Inflammatory macrophage treated with lipopolysaccharide for 1 hour (primary cell): ENCODE measurements at places on chromosomes 13 and 19.

GRCh38 chr19:14441041-14441938, 8.2 kb downstream of the PKN1 start:
- no peak for DNase-seq

DNA sequence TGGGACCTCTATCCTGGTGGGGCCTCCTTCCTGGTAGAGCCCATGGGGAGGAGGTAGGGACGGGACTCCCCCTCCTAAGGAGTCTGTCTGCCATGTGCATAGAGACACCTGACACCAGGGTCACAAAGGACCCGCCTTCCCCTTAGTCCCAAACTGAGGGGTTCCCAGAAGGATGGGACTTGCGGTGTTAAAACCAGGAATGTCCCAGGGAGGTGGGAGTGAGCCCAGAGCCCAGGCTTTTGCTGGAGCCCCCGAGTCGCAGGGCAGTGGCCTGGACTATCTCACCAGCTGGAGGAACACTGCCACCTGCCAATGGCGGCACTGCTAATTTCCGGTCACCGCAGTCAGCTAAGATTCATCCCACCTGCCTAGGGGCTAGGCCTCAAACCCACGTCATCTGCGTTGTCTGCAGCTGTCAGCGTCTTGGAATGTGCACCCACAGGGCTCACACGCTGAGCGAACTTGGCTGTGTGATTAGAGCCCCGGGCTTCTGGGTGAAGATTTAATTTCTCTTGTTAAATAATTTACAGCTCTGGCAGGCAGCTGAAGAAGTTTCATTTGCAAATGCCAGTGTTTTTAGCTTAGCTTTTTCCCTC, 31.9 kb upstream of the ATP11A start:
- no peak for DNase-seq

DNA sequence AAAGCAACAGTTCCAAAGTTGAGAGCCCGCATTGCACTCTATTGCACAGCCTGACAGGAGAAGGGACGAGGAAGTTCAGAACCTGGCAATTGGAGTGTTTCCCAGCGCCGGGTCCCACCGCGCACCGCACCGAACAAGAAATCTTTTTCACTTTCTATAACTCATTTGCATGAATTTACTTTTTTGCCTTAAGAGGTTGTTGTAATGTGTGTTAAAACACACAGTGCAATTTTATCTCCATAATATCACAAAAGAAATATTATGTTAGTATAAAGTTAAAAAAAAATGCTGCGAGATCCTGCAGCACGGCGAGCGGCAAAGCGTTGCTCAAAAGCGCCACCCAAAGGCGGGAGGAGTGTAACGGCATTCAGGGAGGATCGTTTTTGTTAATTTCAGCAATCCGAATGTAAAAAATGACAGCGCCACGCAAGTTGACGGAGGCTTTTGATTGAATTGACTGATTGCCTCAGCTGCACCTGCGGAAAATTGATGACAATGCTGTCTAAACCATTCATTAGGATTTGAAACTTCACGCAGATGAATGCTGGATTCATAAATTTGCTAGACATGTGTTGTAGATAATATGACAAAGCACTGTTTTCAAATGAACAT, 303.6 kb upstream of the ZNF507 start:
- peak; percentile 5 for DNase-seq

GRCh38 chr19:1610579-1610978, 5.3 kb upstream of the UQCR11 start:
- DNase-seq: no peak

DNA sequence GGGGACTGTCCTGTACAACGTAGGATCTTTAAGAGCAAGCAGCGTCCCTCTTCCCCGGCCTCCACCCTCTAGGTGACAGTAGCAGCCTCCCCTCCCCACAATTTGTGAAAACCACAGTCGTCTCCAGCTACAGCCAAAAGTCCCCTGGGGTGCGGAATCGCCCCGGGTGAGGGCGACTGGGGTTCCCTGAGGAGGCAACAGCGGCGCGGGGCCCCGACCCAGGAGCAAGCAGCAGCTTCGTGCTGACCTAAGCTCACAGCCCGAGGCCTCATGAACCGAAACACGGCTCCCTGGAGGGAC, 322 bp downstream of the ZNF558 start:
- DNase-seq: no peak

DNA sequence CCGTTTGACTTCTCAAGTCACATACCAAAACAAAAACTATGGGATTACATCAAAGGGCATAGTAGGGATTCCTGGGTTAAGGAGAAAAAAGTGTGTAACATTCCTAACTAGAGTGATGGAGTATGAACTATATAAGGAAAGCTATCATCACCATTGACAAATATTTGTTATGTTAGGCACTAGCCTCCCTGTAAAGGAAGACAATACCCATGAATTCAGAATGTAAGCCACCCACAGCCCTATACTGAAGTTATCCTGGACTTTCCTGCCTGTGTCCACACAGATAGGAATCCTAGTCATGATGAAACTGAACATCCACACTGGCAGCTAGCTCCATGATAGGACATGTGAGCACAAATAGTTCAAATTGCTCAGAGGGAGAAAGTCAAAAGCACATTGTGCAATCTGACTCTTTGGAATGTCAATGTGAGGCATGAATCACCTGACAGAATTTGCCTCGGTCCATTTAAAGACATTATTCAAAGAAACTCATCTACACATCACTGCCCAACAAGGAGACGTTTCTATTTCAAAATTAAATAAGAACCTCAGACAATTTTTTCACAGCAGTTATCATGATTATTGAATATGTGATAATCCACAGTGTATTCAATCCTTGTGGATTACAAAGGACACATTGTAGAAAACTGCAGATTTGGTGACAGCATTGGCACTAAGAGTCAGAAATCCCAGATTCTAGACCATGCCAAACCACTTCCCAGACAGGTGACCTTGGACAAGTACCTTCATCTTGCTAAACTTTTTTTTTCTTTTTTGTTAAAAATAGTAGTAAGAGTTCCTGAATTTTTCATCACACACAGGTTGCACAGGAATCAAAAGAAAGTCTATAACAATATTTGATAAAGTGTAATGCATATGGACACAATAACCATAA, 529.3 kb downstream of the IRS2 start:
- DNase-seq: peak; percentile 13

DNA sequence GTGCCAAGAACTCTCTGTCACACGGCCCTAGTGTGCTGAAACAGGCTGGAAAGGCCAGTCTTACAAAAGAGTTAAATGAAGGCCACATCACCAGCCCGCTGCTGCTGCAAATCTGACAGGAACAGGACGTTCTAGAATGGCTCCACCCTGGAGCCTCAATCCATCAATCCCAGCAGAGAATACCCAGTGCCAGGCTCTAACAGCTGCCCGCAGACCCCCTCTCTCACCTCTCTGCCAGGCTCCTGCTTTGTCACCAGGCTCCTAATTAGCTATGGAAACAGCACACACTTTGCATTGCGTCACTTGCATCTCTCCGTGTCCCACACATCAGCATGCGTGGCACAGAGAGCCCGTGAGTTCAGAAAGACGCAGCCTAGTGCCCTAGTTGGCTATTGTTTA, 314.1 kb downstream of the FOXO1 start:
- no peak for DNase-seq

GRCh38 chr13:51501592-51502152, 48.8 kb upstream of the INTS6 start:
- peak; percentile 16 for DNase-seq

GRCh38 chr19:35868172-35868822, at the start of gene APLP1:
Gene APLP1 (plus strand): TSS chr19:35868574. CDS start chr19:35868637, 63 bp downstream.
- DNase-seq: peak; percentile 15

- no peak for DNase-seq
Measured at GRCh38 chr13:98482476-98483444, 94.1 kb downstream of the STK24 start.

DNA sequence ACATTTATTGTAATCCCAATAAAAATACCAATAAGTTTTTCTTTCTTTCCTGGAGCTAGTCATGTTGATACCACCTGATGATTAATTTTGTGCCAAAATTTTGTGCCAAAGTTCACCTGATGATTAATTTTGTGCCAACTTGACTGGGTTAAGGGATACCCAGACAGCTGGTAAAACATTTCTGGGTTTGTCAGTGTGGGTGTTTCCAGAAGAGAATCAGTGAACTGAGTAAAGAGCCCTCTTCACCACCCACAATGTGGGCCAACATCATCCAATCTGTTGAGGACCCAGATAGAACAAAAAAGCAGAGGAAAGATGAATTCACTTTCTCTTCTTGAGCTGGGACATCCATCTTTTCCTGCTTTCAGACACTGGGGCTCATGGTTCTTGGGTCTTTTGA, 292.9 kb downstream of the LMO7 start:
- no peak for DNase-seq

DNA sequence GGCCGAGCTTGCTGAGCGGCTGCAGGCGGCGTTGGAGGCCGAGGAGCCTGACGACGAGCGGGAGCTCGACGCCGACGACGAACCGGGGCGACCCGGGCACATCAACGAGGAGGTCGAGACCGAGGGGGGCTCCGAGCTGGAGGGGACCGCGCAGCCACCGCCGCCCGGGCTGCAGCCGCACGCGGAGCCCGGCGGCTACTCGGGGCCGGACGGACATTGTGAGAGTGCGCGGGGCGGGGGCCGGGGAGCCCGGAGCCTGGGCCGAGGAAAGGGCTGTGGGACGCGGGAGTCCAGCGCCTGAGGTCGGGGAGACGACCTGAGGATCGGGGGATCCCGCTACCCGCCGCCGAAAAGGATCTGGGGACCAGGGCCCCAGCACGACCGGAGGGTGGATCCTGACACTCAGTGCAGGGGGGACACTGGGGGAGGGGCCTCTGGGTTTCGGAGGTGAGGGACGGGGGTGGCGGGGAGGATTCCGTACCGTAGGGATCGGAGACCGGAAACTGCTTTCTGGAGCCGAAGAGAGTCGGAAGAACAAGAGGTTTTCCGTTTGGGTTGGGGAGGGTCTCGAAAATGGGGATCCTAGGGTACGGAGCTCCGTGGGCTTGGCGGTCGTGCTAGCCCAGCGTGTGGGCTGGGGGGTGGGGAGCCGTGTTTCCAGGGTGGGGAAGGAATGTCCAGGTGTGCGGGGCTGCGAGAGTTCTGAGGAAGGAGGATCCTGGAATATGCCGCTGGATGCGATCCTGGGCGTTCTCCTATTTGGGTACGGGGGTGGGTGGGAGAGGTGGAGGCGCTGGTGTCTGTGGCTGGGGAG, 616 bp downstream of the HNRNPUL1 start:
- peak; percentile 5 for DNase-seq

GRCh38 chr13:39515224-39515714, 87.7 kb downstream of the LHFPL6 start:
- no peak for DNase-seq

DNA sequence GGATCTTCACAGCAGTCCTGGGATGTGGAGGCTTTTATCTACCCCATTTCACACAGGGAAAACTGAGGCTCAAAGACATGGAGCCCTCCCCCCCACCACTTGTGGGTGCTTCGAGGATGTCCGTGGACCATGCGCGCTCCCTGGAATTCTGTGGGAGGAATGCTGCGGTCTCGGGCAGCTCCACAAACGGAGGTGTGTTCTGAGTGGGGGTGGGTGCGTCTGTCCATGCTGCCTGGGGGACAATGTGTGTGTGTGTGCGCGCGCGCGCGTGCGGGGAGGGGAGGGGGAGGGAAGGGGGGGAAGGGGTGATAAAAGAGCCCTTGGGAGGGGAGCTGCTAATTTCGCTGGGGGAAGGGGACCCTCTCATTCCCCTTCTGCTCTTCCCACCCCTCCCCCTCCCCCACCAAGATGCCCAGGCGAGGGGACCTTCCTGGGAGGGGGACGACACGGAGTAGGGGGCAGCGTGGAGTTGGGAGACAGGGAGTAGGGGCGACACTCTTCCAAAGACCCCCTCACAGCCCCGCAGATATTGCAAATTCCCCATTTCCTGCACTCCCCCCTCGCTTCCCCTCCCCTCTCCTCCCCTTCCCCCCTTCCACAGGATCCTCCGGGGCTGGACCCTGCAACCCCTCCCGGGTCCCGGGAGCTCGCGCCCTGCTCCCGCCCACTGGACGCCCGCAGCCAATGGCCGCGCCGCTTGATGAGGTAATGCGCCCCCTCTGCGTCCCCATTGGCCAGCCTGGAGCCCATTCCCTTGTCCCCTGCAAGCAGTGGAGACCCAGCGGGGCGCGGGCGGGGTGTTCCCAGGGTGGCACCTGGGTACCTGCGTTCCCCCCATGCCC, 18.9 kb upstream of the ZNRF4 start:
- DNase-seq: no peak

- DNase-seq: no peak
Measured at GRCh38 chr19:47438793-47439220, 19.5 kb upstream of the MEIS3 start.

DNA sequence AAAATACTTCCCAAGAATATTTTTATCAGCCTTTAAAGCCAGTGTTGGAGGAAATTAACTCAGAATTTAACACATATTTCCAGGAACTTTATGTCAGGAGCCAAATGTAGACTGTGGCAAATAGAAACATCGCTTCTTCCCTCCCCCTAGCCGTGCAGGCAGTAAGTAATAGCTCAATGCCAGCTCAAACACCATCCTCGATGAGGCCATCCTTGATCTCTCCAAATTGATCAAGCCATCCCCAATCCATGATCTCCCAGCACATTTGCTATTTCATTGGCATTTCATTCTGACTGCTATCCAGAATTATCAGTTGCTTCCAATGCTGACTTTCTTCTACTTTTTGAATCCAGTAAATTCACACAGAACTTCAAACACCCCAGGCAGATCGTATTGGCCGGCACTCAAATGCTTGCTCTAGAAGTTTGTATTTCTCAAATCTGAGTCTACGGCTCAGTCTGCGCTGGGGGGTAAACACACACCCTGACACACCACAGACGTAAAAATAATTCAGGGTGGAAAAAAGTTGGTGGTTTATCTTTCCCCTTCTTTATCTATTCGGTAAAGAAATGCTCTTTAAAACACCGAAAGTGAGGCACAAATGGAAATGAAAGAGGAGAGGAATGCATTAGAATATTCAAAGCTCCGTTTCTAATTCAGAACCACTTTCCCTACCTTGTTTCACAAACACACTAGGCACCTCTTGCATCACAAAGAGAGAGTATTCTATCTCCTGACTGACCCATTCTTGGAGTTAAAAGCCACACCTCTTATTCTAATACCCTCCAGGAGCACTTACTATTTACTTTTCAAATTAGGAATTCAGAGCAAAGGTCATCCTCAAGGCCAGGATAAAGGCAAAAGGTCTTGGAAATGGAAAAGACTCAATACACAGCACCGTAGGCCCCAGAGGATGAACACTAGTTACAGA, 991 bp downstream of the OBI1 start:
- DNase-seq: peak; percentile 14

GRCh38 chr19:1173159-1173844, 766 bp downstream of the SBNO2 start:
- DNase-seq: no peak

- no peak for DNase-seq
Measured at GRCh38 chr19:45103156-45103507, 10.2 kb downstream of the PPP1R37 start.

DNA sequence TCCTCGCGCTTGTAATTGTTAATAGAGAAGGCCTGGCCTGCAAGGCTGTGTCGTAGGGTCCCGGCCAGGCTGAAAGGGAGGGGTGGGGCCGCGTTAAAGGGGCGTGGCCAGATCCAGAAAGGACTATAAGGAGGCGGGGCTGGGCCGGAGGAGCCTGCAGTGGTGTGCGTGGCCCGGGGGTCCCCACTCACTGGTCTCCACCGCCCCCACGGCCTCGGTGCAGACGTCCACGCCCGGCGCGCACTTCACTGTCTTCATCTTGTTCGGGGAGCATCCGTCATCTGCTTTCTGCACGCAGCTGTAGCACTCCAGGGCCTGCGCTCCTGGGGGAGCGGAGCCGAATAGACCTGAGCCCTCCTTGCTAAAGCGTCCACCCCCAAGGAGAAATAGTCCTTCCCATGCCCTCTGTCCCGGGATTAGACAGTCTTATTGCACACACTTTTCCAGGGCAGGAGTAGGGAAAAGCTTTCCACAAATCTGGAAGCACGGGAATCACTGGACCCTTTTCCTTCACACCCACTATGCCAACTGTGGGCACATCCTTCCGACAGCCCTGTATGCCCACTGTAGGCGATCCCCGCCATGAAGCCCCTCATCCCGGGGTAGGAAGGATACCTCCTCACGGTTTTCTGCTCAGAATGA, 1.2 kb downstream of the LYPD3 start:
- no peak for DNase-seq
